IMR-90 (cell line): ENCODE measurements at places on chromosomes 16 and 17. TPM values are rescaled to one million over a fixed set of nuclear protein-coding genes. Genes with fewer than 3 reads are reported as not detected.

Gene NDRG4
- polyA plus RNA-seq = 23.5 and 26.5 TPM in 2 replicates

Gene C1QTNF1
- 8.4 and 9.0 TPM in 2 replicates for polyA plus RNA-seq

Gene TUFM
- 126 and 131 TPM in 2 replicates for polyA plus RNA-seq

- DNase-seq = no peak
These were observed 11.5 kb downstream of the GAS7 start for GRCh38 chr17:10186771-10187410.

- no peak for DNase-seq
These were observed 7.9 kb upstream of the PLEKHG4 start for GRCh38 chr16:67271446-67271845.

GRCh38 chr16:10575506-10576130 lies 4.8 kb downstream of the EMP2 start:
- DNase-seq = no peak

GRCh38 chr17:67413388-67413787 lies 36.3 kb downstream of the PITPNC1 start:
- DNase-seq = no peak

DNA sequence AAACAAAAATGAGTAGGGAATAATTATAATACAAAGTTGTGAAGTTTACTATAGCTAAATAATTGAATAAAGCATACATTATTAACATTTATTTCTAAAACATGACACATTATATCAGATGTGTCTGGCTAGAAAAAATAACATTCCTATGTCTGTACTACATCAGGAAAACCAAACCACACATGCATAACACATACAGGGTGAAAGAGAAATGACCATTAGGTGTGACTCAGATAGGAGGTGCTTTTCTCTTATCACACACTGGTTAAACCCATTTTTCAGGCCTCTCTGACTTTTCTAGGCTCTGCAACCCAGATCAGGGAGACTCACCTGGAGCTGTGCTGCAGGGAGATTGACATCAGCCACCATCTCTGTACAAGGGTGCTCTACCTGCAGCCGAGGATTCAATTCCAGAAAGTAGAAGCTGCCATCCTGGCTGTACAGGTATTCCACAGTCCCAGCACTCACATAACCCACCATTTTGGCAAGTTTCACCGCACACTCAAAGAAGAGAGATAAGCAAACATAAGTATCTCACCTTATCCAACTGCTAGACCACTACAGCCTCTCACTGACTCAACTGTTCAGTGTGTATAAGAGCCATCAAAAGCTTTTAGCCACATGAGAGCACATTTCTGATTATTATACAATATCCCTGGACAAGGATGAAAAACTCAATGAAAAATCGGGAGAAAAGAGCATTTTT lies 116.6 kb upstream of the C17orf78 start:
- peak; percentile 76 for DNase-seq

GRCh38 chr16:69444873-69445517 lies 20.6 kb downstream of the CYB5B start:
- peak; percentile 45 for DNase-seq

- no peak for DNase-seq
These were observed 3.6 kb downstream of the LRRC75A start for GRCh38 chr17:16488186-16488967.

GRCh38 chr17:72107100-72107499 lies 13.7 kb upstream of the SOX9 start:
- no peak for DNase-seq

DNA sequence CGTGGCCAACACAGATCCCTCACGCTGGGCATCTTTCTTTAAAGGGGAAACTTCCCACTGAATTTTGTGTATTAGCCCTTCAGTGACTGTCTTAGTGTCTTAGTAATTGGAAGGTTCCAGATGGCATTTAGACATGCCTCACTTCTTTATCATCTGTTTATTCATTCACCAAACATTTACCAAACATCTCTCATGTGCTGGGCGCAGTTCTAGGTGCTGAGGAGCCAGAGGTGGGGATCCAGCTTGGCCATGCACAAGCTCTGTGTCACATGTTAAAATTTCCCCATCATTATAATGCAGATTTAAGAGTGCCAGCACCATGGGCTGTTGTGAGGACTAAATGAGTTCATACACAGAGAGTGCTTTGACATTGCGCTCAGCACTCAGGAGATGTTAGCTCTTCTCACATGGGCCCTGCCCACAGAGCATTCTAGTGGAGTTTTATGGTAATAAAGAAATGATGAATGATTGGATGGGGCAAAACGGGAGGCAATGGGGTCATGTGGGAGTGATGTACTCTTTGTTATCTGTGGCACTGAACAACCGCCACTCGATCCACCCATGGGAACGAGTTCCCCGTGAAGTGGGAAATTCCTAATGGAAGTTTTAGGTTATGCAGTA lies 119.7 kb downstream of the SNX29 start:
- DNase-seq = peak; percentile 43

DNA sequence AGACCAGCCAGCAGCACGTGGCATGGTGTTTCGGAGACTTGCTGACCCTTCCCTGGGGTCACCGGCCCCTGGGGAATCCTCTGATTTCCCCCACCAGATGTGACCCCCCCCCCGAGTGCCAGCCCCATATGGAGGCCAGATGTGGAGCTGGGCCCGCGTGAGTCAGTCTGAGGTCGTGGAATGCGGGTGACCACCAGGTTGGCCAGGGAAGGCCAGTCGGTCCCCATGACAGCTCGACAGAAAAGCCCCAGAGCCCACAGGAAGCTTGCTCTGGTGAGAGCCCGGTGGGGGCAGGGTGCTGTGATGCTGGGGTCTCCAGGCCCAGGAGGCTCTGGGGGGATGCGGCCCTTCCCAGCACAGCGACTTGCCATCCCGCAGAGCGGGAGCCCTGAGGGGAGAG lies 209.0 kb downstream of the NTN1 start:
- DNase-seq = peak; percentile 23

- DNase-seq = no peak
These were observed 11.2 kb downstream of the BCL7C start for GRCh38 chr16:30882429-30883310.

DNA sequence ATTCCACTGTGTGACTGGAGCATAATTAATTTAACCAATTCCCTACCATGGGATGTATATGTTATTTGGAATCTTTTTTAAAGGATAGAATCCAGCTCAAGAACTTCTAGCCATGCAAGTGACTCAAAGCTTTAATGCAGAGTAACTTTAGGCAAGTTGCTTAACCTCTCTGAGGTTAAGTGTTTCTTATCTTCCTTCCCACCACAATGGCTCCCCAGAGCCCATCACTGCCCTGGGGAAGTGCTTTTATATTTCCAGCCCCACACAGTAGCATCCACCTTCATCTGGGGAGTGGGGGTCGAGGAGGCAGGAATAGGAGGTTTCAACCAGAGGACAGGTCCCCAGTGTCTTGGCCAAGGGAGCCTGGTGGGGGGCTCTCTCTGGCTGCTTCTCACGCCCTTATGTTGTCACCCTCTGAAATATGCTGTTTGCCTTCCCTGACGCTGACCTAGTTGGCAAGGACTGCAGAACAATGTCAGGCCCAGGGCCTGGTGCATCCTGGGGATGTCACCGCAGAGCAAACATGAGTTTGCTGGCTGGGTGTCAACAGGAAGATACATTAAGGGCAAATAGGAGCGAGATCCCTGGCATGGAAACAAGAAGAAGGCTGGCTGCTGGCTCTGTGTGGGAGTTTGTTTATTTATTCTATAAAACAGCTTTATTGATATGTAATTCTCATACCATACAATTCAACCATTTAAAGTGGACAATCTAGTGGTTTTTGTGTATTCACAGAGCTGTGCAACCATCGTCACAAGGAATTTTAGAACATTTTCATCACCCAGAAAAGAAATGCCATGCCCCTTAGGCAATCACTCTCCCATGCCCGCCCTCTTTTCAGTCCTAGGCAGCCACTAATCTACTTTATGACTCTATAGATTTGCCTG lies 46.6 kb upstream of the WSB1 start:
- DNase-seq = peak; percentile 85

DNA sequence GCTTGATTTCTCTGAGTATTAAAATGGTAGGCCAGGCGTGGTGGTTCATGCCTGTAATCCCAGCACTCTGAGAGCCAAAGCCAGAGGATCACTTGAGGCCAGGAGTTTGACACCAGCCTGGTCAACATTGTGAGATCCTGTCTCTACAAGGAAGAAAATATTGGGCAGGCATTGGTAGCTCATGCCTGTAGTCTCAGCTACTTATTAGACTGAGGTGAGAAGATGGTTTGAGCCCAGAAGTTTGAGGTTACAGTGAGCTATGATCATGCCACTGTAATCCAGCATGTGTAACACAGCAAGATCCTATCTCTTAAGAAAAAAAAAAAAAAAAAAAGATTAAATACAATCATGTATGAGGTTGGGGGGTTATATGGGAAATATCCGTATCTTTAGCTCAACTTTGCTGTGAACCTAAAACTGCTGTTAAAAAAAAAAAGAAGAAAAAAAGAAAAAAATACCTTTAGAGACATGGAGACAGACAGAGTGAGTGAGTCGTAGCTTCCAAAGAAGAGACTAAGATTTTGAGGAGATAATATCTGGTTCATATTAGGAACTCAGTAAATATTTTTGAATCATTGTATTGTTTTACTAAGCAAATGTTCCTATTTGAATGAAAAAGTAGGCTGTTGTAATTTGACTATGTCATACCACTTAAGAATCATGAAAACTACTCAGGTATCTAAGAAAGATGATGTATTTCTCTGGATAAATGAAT lies 325.7 kb upstream of the TBX2 start:
- no peak for DNase-seq

DNA sequence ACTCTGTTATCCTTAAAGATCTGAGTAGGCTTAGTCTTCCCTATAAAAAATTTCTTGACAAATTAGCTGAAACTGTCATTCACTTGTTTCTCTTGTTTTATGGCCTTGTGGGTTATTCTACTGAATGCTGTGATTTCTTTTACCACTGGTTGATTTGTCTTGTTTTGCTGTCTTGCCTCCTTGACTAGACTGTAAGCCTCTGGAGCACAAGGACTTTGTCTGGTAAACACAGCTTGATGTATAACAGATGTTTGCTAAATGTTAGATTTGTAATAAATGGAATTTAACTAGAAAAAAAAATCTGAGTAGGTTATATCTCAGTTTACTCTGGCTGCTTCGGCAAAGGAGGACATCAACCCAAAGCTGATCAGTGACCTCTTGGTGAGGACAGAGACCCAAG lies 21.6 kb downstream of the VAC14 start:
- DNase-seq = peak; percentile 28

- no peak for DNase-seq
These were observed 3.3 kb downstream of the RARA start for GRCh38 chr17:40312131-40312731.

DNA sequence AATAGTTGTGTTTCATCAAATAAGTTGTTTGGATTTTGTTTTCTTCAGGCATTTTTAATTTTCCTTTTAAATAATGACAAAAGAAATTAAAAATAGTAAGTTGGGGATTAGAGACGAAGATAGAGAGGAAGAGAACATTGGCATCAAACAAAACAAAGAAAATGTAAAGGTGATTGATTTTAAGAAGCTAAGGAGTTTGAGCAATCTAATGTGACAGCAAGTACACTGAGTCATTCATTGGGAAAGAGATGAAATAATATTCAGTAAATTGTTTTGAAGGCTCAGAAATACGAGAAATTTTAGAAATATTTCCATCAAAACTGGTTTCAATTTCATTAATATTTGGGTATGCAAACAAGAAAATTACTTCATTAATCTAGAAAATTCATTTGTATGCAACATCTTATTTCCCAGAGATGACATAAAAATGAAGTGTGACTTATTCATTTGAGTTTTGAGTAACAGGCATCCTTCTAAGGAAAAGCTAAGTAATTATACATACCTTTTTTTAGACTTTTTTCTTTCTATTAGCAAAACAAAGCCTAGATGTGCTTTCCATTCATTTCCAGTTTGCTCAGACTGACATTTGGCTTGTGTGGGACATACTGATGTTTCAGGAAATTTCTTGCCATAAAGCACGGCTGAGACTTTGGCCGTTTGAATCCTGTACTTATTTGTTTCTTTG lies 66.7 kb downstream of the COX10 start:
- DNase-seq = no peak

- DNase-seq = no peak
These were observed 28.1 kb downstream of the TOX3 start for GRCh38 chr16:52518884-52519283.
